ENCODE measurements at places on chromosomes 1 and 21.

DNA sequence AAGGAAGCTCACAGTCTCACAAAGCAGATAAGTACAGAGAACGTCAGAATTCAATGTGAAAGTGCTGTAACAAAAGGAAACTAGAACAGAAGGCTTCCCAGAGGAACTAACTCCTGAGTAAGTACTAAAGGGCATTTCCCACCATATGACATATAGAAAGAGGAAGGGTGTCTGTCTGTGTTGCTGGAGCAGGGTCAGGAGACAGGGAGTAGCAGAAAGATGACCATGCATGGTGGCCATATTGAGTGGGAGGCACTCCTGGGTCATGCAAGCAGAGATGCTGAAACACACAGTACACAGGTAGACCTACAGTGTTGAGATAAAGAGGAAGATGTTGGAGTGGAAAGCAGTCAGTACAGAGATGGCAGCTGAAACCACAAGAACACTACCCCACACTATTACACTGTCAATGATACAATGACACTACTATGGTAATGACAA lies 47.3 kb downstream of the SLC25A24 start:
- DNase-seq = no peak

DNA sequence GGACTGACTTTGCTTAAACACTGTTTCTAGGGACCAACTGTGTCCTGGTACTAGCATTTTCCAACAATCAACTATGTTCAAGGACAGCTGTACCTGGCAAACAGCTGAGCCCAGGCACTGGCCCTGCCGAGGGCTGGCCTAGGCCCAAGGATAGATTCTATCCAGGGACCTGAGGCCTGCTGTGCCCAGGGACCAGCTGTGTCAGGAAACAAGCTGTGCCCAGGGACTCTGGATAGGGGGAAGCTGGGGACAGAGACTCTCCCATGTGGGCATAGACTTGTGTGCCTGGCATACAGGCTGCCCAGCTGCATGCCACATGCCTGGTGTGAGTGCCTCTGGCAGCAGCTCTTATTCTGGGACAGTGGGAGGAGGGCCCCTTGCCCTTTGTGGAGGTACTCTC lies 38.1 kb upstream of the POU3F1 start:
- DNase-seq = no peak

DNA sequence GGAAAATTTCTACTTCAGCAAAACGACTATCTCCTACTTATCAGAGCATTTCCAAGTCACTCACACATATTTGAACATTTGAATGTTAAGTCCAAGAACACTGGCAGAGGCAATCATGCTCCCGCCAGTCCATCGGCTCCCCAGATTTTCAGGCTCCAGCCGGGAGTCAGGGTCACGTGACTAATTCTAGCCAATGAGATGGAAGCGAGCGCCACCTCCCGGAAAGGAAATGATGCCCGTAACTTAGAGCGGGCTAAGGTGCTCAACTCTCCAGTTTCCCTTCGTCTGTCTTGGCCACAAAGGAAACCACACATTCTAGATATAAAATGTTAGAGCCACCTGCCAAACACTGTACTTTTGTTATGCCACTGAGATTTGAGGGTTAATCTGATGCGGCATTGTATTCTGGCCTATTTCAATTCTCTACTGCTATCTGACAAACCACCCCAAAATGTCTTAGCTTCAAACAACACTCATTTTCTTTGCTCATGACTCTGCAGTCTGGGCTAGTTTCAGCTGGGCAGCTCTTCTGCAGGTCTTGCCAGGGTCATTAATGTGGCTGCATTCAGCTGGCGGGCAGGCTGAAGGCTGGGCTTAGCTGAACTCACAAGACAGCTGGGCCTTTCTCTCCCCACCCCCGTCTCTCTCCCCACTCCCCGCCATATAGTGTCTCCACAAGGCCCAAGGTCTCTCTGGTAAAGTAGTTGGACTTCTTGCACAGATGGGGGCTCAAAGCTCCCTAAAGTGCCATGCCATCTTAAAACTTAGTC lies 16.5 kb upstream of the LHX4 start:
- DNase-seq = no peak

- DNase-seq = no peak
Observed at GRCh38 chr1:71651214-71651613, 570.4 kb upstream of the ZRANB2 start.

DNA sequence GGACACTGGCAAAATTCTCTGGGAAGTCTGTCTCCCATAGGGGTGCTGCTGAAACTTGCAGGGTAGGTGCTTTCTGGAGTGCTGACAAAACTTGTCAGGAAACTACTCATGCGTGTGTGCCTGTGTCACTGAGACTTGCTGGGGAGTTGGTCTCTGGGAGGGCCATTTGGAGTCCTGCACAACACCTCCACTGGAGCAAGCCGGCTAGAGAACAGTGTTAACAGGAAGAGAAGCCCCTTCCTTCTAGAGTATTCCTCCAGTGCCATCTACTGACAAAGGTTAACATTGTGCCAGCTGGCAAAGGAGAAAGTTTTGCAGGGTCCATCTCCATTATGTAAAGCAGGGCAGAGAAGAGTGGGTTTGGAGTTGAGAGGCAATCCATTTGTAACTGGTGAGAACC lies 30.0 kb downstream of the ZMYM4 start:
- peak; percentile 45 for DNase-seq

- DNase-seq = no peak
Observed at GRCh38 chr1:14535619-14536355, 62.7 kb upstream of the KAZN start.

GRCh38 chr1:206760590-206760989 lies 10.0 kb upstream of the IL19 start:
- no peak for DNase-seq
